ENCODE measurements at places on chromosomes 6 and 20.
A peak's percentile ranks its signal among the peaks of the same experiment; 100 is the strongest.

DNA sequence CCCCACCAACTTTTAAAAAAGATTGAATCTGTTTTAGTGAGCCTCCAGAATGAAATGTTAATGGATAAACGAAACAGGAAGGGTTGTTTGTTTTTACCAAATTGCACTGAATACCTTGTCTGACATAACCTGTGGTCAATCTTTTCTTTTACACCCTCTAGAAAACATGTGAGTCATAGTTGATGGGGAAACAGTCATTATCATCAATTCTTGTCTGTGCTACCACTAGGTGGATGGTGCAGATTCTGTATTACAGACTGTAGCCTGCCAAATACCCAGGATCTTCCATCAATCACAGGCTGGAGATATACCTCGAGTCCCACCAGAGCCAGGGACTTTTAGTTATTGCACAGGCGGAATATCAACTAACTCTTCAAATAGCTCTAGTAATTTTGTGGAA lies 29.5 kb upstream of the PKIB start:
- DNase-seq: peak; percentile 35

DNA sequence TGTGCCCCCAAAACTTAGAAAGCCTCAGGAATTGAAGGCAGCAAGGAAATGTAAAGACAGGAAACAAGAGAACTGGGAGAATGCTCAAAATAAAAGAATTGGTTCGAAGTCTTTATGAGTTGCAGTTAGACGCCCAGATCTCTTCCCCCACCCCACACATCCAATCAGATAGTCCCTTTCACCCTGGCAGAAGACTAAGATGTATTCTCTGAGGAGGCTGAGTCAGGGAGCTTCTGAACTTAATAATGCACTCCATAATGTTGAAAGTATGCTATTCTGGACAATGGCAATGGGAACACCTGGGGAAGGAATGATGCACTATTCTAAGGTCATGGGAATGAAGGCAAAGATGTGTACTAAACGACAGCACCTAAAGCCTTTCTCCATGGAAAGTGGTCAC lies 173.6 kb downstream of the MTFR2 start:
- no peak for DNase-seq

- DNase-seq: no peak
Observed at GRCh38 chr20:22545045-22545444, 39.3 kb downstream of the FOXA2 start.

- peak; percentile 78 for DNase-seq
Observed at GRCh38 chr6:48068278-48069251, 42.4 kb downstream of the PTCHD4 start.

- DNase-seq: peak; percentile 74
Observed at GRCh38 chr20:23235173-23236027, 115.2 kb upstream of the NXT1 start.

GRCh38 chr6:101747160-101747559 lies 353.7 kb downstream of the GRIK2 start:
- no peak for DNase-seq

GRCh38 chr20:19785173-19785982 lies 27.3 kb downstream of the RIN2 start:
- no peak for DNase-seq

DNA sequence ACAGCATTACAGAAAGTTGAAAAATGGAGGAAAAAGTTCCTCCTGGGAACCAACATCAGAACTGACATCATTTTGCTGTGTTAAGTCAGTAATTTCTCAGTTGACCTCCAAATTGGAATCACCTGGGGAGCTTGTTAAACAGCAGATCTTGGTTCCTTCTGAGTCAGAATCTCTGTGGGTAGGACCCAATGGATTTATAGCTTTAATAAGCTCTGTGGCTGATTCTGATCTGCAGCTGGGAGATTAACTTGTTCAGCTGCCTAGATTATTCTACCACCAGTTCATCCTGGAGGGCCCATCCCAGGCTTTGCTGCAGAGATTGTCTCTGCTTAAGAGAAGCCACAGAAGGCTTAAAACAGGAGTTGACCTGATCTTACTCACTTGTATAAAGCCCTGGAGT lies 90.7 kb upstream of the POPDC3 start:
- DNase-seq: no peak

- DNase-seq: no peak
Observed at GRCh38 chr6:106163966-106164877, 78.1 kb downstream of the PRDM1 start.

- DNase-seq: no peak
Observed at GRCh38 chr20:9329355-9330101, 184.9 kb upstream of the LAMP5 start.

DNA sequence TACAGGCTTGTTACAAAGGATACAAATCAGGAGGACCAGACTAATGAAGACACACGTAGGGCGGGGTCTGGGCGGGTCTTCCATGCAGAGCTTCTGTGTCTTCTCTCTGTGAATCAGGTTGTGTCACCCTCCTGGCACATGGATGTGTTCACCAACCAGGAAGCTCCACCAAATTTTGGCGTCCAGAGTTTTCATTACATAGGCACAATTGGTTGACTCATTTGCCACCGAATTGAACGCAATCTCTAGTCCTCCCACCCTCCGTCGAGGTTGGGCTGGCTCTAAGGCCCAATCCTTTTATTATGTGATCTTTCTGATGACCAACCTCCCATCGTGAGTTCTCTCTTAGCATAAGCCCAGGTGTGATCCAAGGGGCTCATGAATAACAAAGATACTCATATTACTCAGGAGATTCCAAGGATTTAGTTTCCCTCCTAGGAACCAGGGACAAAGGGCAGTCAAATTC lies 36.3 kb upstream of the DDR1 start:
- no peak for DNase-seq

- DNase-seq: peak; percentile 90
Observed at GRCh38 chr20:32018269-32019155, 8.3 kb downstream of the CCM2L start.

GRCh38 chr6:61606500-61606899 lies 679.5 kb downstream of the KHDRBS2 start:
- DNase-seq: no peak

DNA sequence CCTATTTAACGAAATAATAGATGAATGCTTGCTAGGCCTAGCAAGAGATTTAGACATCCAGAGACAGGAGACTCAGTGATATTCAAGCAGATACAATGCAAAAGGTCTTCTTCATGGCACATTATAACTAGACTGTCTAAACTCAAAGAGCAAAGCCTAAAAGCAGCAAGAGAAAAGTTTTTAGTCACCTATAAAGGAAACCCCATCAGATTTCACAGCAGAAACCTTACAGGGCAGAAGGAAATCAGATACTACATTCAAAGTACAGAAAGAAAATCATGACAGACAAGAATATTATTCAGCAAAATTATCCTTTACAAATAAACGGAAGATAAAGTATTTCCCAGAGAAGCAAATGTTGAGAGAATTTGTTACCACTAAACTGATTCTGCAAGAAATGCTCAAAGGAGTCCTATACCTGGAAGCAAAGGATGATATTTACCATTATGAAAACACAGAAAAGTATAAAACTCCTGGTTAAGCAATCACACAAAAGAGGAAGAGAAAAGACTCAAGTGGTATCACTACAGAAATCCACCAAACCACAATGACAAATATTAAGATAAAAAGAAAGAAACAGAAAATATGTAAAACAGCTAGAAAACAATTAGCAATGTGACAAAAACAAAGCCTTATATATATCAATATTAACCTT lies 333.7 kb downstream of the MEI4 start:
- DNase-seq: no peak
